Stimulated activated CD4-positive, alpha-beta T cell treated with anti-CD3 and anti-CD28 coated beads, TNF-alpha, amount 100 ng/mL, for 1 hour (primary cell): ENCODE measurements at places on chromosomes 11 and 22.
A peak's percentile ranks its signal among the peaks of the same experiment; 100 is the strongest.

DNA sequence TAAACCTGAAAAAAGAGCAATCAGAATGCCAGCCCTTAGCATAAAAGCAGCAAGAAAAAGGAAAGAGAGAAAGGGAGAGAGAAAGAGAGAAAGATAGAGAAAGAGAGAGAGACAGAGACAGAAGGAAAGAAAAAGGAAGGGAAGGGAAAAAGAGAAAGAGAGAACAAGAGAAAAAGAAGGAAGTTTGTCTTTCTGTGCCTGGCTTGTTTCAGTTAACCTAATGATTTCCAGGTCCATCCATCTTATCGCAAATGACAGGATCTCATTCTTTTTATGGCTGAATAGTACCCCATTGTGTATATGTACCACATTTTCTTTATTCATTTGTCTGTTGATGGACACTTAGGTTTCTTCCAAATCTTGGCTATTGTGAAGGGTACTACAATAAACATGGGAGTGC is 230.8 kb downstream of the GUCY1A2 start:
- DNase-seq: no peak

- DNase-seq: peak; percentile 21
These were observed 3.1 kb downstream of the ASRGL1 start for GRCh38 chr11:62340269-62340901.

GRCh38 chr11:119518746-119519730 is 96.1 kb upstream of the THY1 start:
- DNase-seq: no peak

DNA sequence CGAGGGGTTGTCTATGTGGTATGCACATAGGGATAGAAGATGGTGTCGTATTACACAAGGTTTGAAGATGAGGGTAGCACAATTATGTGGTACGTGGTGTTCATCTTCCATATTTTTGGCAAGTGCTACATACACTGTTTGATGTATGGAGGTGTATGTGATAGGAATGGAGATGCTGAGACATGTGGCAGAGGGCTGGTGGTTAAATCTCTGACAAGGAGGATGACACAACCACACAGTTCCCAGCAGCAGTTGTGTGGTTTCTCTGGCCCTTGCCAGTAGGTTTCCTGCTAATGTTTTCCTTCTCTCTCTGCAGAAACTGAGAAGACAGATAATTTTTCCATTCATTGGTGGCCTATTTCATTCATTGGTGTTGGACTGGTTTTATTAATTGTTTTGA is 17.0 kb downstream of the NCR3LG1 start:
- DNase-seq: no peak

DNA sequence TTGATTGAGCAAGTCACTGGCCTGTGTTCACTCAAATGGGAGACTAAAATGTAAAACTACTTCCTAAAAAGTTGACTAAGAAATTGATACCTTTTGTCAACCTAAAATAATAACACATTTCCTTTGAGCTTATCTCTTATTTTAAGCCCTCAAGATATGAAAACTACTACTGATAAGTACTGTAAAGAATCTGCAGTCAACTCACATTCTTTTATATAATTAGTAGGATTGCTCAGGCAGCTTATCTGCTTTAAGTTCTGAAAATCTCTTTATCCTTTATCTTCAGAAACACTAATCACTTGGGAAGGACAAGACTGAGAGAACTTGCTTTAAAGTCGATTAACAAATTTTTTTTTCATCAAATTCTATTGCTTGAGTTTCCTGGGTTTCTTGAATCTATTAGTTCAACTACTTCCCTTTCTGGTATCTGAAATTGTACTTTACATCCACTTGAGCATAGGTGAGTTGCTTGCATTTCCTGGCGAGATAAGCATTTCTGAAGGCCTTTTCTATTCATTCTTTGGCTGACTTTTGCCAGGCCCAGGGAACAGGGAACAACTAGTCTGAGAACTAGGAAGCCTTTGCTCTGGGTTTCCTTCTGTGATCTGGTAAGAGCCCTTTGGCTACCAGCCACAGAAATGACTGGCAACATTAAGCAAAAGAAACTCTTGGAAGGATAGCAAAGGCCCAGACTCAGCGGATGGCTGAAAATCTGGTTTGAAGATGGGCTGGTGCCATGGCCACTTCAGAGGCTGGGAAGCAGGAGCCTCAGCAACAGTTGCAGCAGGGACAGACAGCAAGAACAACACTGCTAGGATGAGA is 19.3 kb upstream of the CSRP3 start:
- no peak for DNase-seq

GRCh38 chr11:30919389-30920152 is 333.4 kb upstream of the MPPED2 start:
- no peak for DNase-seq

DNA sequence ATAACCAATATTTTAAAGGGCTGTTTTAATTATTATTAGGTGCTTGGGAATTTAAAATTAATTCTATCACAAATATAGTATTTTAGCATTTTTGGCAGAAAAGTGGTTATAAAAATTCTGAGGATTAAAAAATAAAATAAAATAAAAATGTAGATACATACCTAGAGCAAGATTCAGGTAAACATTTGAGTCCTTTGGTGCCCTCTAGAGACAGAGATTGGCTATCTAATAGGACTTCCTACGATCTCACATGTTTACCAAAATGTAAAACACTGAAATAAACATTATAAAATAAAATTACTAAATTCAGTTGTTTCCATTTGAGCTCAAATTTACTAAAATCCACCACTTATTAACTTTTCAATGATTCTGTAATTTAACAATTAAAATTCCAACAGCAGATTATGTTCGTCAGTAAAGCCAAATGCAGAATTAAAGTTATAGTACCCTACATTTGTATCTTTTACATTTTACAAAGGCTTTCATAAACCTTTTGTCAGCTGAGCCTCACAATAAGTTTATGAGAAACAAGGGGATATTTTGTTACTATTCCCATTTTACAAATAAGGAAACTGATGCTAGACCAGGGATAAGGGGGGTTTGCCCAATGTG is 27.7 kb downstream of the SLC36A4 start:
- DNase-seq: no peak

DNA sequence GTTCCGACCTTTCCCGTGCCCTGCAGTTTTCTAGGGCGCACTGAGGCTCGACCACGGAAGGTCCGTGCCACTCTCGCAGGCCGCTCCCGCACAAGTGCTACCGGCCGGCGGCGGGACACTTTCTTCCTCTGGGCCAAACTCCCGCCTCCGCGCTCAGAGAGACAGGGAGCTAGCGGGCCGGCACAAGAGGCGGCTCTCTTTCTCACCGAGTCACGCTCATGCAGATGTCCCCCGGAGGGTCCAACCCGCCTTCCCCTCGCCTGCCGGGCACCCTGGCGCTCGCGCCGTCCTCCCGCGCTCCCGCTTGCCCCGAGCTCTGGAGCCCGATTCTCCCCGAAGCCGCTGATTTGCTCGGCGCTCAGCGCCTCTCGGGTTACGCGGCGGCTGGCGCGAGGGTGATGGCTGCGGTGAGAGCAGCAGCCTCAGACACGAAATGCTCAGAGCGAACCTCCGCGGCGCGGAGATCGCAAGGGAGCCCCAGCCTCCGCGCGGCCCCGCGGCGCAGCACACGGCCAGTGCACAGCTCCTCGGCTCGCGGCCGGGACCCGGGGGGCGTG is 1.0 kb downstream of the LMO1 start:
- no peak for DNase-seq

DNA sequence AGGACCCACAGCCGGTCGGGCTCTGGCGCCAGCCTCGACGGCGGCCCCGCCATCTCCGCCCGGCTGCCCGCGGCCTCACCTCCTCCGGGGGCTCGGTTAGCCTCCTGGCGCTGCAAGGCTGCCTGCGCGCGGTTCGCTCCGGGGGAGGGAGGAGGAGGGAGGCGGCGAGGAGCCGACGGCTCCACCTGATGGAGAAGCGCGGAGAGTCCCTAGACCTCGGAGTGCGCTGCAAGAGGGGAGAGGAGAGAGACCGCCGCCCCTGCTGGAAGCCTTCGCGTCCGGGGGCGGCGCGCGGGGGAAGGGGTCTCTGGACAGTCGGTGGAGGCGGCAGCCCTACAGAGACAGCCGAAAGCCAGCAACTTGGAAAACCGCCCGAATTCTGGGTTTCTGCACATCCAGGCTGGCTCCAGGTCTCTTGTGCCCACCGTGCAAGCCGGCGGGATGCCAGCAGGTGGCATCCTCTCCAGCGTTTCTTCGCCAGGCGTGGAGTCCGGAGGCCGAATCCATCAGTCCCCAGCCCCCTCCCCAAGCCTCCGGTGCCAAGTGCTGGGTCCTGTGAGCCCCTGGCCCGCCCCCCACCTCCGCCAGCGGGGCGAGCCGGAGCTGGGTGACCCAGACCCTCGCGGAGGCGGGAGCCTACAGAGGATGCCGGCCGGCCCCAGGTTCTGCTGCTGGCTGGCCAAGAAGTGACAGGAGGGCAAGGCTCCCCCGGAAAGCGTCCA is 2.9 kb upstream of the KIRREL3 start:
- DNase-seq: no peak

DNA sequence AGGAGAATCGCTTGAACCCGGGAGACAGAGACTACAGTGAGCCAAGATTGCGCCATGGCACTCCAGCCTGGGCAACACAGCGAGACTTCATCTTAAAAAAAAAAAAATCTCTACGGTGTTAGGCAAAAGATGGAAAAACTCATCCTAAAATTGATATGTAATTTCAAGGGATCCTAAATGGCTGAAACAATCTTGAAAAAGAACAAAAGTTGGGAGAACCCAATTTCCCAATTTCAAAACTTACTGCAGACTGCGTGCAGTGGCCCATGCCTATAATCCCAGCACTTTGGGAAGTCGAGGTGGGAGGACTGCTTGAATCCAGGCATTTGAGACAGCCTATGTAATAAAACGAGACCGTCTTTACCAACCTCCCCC is 31.7 kb upstream of the TOP3B start:
- no peak for DNase-seq

DNA sequence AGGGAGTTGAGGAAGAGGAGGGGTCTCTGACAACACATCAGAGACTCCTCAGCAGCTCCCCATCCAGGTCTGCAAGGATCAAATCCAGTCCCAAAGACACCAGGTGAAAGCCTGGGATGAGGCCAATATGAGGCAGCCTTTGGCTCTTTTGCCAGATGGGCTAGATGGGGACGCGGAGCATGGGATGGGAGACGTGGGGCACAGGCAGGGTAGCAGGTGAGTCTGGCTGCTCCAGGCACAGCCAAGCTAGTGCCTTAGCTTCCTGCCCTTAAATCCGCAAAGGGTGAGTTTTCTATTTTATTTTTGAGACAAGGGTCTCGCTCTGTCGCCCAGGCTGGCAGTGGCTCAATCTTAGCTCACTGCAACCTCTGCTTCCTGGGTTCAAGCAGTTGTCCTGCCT is 19.6 kb upstream of the DRICH1 start:
- no peak for DNase-seq

GRCh38 chr11:79342236-79342635 is 98.6 kb downstream of the TENM4 start:
- DNase-seq: no peak

- DNase-seq: no peak
These were observed 87.0 kb upstream of the THY1 start for GRCh38 chr11:119509969-119510401.

DNA sequence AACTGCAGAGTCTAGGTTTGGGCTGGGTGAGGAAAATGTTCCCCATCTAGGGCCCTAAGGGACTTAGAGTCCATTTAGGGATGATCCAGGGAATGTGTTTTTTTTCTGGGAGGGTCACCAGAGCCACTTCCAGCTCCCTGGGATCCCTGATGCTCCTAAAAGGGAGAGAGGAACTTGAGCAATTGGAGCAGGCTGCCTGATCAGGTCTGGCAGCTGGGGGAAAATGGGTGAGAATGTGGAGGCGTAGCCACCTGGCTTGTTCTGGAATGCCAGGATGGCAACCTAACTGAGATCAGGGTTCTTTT is 1.2 kb downstream of the PGAP2 start:
- DNase-seq: no peak

DNA sequence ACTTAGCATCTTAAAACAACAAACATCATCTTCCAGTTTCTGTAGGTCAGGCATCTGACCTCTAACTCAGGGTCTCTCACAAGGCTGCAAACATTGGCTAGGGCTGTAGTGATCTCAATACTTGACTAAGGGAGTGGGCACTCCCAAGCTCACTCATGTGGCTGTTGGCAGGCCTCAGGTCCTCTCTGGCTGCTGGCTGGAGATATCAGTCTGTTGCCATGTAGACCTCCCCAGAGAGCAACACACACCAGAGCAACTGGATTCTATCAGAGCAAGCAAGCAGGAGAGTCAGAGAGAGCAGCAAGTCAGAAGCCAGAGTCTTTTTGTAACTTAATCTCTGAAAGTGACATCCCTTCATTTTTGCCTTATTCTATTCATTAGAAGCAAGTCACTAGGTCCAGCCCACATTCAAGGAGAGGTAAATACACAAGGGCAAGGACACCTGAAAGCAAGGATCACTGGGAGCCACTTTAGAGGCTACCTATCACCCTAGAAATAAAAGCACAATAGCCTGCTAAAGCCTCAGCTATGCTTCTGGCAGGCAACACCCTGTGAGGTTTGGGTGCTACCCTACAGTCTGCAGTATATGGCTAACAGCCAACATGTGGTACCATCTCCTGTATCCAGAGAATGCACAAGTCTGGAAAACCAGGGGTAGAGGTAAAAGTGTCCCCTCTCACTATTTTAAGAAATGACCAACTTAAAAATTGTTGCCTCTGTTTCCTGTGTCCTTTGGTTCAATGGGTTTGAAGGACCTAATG is 33.5 kb upstream of the CD44 start:
- DNase-seq: no peak

- no peak for DNase-seq
These were observed 115.7 kb upstream of the RAG2 start for GRCh38 chr11:36713715-36714114.

DNA sequence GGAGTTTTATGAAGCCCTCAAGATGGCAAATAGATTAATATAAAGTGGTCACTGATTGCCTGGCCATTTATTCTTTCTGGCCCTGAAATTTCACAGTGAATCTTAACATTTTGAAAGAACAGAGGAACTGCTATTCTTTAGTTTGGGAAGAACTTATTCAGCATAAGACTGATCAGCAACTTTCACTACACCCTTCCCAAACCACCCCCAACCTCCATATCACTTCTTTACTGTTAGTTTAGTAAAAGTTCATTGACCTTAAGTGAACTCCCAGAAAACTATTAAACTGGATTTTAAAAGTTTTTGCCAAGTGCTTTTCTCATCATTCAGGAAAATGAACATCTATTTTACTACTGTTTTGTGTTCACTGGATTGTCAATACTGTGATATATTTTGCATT is 77.4 kb downstream of the NARS2 start:
- no peak for DNase-seq

GRCh38 chr11:110795112-110795624 is 82.9 kb upstream of the ARHGAP20 start:
- no peak for DNase-seq
